Fibroblast of the aortic adventitia (primary cell): ENCODE measurements at places on chromosomes 7 and 10.

DNA sequence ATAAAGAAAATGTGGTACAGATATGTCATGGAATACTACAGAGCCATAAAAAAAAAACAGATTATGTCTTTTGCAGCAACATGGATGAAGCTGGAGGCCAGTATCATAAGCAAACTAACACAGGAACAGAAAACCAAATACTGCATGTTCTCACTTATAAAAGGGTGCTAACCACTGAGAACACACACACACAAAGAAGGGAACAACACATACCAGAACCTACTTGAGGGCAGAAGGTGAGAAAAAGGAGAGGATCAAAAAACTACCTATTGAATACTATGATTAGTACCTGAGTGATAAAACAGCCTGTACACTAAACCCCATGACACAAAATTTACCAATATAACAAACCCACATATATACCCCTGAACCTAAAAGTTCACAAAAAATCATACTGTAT is 144.6 kb downstream of the TPK1 start:
- DNase-seq: no peak

- DNase-seq: peak; percentile 48
Measured at GRCh38 chr7:70696201-70696754, 435.7 kb upstream of the GALNT17 start.

- DNase-seq: no peak
Measured at GRCh38 chr7:112982441-112983063, 104.1 kb downstream of the GPR85 start.

- DNase-seq: no peak
Measured at GRCh38 chr10:103562383-103562782, 68.9 kb downstream of the NEURL1 start.

DNA sequence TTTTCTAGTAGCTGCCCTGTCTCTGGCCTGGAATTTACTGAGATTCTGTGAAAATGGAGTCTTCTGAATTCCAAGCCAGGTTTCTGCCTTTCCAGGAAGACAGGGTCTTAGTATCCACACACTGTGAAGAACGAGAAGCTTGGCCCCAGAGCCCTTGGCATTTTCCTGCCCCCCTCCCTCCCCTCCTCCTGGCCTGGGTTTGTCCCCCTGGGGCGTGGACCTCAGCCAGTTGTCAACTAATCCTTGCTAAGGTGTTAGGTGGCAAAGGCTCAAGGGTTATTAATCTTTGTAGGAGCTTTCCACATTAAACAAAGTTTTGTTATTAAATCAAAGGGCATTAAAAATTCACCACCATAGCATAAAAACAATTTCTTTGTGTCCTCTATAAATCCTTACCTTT is 329.5 kb downstream of the RNLS start:
- DNase-seq: no peak

GRCh38 chr7:45402480-45403218 is 171.5 kb upstream of the ADCY1 start:
- DNase-seq: peak; percentile 16

- peak; percentile 2 for DNase-seq
Measured at GRCh38 chr7:155470686-155471638, 13.0 kb downstream of the EN2 start.

- DNase-seq: peak; percentile 25
Measured at GRCh38 chr7:23093546-23093945, 12.0 kb upstream of the KLHL7 start.

- DNase-seq: no peak
Measured at GRCh38 chr7:36275735-36276284, 113.9 kb upstream of the ANLN start.

- no peak for DNase-seq
Measured at GRCh38 chr10:89184638-89185037, 22.5 kb downstream of the CH25H start.

DNA sequence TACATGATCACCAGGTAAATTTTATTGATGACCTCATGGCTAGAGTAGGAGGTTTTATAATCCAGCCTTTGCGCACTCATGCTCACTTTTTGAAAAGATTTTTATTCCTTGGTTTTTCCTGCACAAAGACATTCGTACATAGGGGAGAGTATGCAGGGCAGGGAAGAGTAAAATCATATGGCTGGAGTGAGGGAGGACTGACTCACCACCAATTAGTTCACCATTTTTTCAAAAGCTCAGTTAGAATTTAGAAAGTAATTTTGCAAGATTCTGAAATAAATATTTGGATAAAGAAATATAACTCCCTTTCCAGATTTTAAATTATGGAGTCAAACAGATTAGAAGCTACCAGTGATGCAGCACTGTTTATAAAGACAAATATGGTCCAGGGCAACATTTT is 111.9 kb downstream of the SEMA3D start:
- DNase-seq: no peak

DNA sequence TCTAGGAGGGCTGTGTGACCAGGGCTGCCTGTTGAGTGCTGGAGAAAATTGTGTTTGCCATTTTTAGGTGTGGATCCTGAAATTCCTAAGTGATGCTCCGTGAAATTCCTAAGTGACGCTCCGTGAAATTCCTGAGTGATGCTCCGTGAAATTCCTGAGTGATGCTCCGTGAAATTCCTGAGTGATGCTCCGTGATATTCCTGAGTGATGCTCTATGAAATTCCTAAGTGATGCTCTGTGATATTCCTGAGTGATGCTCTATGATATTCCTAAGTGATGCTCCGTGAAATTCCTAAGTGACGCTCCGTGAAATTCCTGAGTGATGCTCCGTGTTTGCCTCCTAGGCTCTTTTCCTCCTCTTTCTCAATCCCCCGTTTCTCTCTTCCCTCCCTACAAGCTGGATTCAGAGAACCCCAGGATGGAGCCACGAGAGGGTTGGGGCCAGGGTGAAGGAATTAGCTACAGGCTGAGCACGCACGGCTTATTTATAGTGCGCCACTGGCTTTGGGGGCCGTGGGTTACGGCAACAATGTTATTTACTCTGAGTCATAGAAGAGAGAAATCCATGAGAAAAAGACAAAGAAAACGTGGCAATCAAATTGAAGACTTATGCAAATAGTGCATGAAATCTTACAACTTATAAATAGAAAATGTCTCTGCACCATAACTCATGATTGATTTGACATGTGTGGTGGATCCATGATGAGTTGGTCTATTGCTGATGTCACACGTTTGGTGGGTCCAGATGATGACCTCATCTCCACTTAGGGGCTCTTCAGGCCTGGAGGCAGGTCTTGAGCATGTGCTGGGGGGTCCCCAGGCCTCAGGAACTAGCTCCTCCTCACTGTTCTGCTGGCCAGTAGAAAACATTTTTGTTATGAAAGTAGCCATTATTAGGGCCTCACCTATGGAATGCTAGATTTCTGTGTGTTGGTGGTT is 224.6 kb downstream of the WDR37 start:
- DNase-seq: no peak

DNA sequence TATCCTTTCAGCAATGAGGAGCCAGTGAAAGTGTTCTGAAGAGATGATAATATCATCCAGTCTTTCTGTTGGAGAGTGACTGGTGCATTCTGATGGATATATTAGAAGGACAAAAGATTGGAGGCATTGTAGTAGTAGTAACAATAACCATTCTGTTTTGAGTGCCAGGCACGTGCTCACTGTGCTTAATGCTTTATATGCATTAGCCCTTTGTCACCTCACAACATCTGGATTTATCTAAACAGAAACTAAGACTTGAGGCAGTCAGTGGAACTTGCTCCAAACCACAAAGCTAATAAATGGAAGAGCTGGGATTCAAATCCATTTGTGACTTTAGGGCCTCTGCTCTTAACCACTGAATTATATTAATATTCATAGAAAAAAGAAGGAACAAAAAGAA is 84.5 kb upstream of the OIT3 start:
- DNase-seq: no peak

- peak; percentile 62 for DNase-seq
Measured at GRCh38 chr7:151087245-151088018, 1.2 kb downstream of the AGAP3 start.
